ENCODE measurements at places on chromosomes 4 and X.
A peak's percentile ranks its signal among the peaks of the same experiment; 100 is the strongest.

GRCh38 chrX:104854790-104855340, 288.9 kb downstream of the IL1RAPL2 start:
- DNase-seq: no peak

GRCh38 chrX:71652405-71652804, 14.9 kb upstream of the LOC101059915 start:
- DNase-seq: peak; percentile 44

- DNase-seq: peak; percentile 13
Observed at GRCh38 chr4:74969507-74970474, 36.9 kb downstream of the PARM1 start.

GRCh38 chr4:184315675-184316359, 98.1 kb upstream of the ENPP6 start:
- DNase-seq: no peak

- DNase-seq: no peak
Observed at GRCh38 chr4:174222266-174222872, 61.1 kb downstream of the FBXO8 start.

DNA sequence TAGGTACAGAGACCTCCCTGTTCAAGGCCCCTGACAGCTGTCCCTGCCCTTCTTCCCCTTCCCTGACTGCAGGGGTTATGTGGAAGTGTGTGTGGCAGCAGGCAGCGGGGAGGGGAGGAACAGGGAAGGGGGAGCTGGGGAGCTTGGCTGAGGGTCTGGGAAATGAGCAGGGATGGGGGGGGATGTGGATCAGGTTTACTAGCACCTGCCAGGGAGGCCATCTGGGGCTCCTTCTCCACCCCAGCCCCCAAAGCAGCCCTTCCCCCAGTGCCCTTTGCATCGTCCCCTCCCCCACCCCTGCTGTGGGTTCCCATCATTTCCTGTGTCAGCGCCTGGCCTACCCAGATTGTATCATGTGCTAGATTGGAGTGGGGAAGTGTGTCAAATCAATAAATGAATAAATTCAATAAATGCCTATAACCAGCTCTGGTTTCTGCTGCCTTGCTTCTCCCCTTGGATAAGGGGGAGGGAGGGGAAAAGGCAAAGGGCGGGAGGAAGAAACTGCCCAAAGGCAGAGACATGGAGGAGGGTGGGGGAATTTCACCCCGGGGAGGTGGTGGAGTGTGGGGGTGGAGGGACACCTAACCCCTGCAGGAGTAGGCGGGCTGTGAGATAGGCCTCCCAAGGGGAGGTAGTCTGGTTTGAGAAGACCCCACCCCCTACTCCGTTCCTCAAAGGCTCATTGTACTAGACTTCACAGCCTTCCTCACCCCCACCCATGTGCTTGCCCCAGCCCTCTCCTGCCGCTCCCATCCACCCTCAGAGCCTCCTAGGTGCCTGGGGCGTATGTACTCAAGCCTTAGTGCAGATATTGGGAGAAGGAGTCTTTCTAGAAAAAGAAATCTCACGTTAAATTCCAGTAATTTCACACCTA, 3.2 kb downstream of the CXorf65 start:
- peak; percentile 33 for DNase-seq

- DNase-seq: no peak
Observed at GRCh38 chrX:12986164-12986779, 11.4 kb downstream of the TMSB4X start.

GRCh38 chrX:75361788-75362187, 87.9 kb downstream of the UPRT start:
- no peak for DNase-seq

DNA sequence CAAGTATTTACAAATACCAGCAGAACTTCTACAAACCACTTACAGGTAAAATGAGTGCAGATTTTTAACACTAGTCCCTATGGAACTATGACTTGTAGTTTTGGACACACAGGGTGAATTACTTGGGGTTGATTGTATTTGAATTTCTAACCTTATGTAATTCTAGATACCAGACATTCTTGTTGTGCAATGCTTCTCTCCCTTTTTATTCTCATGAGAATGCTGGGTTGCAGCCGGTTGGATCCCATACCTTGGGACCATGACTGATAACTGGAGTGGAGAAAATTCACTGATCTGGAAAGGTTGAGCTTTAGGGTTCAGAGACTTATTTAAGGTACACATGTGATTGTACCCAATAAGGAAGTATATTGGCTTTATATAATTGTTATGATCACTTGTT, 8.8 kb downstream of the TET2 start:
- DNase-seq: no peak

DNA sequence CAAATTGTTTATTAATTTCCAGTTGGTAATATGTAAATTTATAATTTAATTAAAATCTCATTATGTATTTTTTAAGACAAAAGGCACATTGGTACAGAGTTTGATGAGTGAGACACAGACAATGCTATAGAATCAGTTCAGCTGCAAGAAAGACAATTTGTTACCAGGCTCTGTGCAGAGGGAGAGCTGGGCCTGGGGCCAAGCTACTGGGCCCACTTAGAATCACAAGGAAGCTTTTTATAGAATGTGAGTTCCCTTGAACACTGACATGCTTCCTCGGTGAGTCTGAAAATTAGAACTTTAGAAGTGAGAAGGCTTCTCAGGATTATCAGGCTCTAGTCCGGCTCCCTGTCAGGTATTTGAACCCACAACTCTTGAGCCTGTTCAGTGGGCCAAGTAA, 129.0 kb downstream of the AFF2 start:
- no peak for DNase-seq
